CD4-positive, alpha-beta T cell treated with Interleukin-6 at 100 ng/mL for 8 hours (primary cell): ENCODE measurements at places on chromosomes 1 and 21.

DNA sequence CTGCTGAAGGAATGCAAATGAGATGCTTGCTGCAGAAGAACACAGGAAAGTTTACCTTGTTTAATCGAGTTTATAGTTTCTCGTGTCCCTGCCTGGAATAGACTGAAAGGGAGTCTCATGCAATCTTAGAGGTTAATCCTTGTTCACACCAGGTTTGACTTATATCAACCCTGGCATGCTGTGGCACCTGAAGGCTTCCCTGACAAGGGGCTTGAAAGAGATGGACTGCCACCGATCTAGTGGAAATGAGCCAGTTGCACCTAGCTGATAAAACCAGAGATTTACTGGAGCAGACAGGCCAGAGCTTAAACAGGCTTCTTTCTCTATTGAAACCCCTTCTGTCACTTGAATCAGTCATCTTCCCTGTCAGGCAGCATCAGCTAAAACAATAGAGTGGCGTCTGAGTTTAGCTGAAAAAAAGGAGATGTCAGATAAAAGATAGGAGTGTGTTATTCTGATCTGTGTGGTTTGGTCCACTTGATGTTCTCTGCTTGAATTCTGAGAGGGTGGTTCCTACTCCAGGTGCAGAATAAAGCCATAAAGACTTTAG is 349.7 kb downstream of the RWDD3 start:
- no peak for DNase-seq

DNA sequence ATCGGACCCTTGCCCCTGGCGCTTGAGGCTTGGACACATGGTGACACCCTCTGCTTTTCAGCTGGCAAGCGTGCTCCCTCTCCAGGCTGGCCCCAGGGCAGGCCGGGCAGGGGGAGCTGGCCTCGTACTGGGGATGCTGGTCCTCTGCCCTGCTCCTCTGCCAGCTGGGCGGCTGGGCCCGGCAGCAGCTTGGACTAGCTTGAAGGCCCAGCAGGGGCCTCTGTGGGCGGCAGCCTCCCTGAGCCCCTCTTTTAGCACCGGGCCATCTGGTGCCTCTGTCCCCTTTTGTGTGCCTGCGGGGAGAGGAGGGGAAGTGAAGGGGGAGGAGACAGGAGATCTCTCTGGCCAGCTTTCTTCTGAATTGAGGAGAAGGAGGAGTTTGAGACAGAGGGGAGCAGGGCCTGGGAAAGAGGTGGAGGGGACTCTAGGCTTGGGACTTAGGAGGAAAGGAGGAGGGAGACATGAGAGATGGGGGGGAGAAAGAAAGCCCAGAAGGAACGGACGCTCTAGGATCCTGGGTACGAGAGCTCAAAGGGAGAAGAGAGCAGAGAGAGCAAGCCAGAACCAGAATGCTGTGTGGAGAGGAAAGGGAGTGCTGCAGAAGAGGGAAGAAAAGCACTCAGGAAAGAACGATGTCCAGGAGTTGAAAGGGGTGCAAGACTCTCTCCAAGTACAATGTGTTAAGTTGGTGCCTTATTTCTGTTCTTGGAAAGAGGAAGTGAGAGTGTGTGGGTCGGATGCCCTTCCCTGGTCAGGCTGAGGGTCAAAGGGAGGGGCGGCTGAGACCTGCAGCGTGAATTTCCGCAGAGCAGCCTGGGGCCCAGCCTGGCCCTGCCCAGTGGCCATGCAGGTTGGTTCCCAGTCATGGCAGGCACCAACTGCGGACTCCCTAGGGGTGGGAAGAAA is 40.3 kb downstream of the IER5 start:
- DNase-seq: no peak

- no peak for DNase-seq
These were observed 68.5 kb downstream of the MAP3K21 start for GRCh38 chr1:233395863-233396646.

DNA sequence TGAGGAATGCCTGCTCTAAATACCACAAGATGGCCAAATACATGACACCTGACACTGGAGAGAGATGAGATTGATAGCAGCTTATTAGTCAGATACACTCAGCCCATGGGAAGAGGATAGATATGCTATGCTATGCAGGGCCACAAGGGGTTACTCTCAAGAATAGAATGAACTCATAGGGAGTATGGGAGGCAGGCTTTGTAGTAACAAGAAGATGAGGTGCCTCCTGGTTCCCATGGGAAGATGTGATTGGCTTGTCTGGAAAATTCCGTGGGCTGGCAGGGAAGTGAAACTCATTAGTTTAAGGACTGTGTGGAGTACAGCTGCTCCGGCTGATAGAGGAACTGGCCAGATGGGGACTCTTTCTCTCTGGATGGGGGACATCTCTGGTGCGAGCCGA is 16.5 kb downstream of the CCDC30 start:
- DNase-seq: no peak

- DNase-seq: no peak
These were observed 124.2 kb downstream of the MACF1 start for GRCh38 chr1:39328586-39329121.

- no peak for DNase-seq
These were observed 1.8 kb downstream of the SYTL1 start for GRCh38 chr1:27343639-27344025.

DNA sequence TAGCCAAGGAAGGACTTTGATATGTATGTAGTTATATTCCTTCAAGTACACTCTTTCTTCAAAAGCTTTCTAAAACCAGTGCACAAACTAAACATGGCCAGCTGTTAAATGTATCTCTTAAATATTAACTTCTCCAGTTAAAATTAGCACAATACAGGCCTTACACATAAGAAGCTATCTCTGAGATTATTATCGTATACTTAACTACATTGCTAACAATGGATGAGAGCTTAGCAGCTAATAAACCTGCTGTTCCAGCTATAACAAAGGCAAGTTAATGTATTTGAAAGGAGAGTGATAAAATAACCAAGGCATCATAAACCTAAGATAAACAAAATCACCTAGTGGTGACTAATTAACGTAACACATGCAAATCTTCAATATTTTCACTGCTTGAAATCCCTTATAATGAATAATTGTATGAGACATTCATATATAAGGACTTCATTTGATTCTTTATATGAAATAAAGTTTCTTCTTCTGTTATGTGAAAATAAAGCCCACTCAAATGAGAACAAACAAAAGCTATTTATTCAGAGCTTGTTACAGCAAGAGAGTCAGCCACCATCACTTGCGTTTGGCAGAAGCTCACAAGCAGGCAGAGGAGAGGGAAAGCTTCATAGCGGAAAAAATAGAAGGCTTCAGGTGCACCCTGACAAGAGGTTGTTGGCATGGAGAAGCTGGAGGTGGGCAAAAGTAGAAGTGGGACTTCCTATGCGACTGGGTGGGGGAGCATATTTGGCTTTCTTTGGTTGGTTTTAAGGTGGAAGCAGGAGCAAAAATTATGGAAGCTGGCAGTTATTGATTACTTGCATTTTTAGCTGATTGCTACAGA is 274.1 kb upstream of the CHRM3 start:
- DNase-seq: no peak

GRCh38 chr1:59265622-59266021 is 31.3 kb upstream of the FGGY start:
- DNase-seq: no peak

GRCh38 chr1:90339811-90340210 is 344.9 kb downstream of the ZNF326 start:
- no peak for DNase-seq

DNA sequence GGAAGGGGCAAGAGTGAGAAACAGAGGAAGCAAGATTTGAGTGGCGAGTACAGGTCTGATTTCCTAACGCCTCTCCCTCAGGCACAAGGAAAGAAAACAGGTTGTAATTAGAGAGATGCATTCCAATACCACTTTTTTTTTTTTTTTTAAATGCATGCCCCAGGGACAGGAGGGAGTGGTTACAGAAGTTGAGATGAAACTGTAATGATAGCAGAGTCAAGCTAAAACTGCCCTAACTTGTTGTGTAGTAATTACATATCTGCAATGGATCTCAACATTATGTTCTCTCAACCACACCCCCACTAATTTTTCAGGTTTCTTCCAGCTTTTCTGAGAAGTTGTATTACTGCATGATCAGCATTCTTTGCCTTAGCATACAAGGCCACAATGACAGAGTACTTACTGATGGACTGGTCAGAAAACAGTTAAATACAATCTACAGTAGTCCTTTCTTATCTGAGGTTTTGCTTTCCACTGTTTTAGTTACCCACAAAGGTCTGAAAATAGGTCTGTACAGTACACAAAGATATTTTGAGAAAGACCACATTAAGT is 5.5 kb downstream of the ETV3 start:
- DNase-seq: no peak

GRCh38 chr1:223102797-223103533 is 40.1 kb downstream of the TLR5 start:
- no peak for DNase-seq

GRCh38 chr1:21027805-21028204 is 148.9 kb downstream of the EIF4G3 start:
- no peak for DNase-seq

GRCh38 chr1:110944806-110945205 is 18.9 kb downstream of the LRIF1 start:
- no peak for DNase-seq

GRCh38 chr1:22794647-22795365 is 84.2 kb downstream of the EPHB2 start:
- no peak for DNase-seq

DNA sequence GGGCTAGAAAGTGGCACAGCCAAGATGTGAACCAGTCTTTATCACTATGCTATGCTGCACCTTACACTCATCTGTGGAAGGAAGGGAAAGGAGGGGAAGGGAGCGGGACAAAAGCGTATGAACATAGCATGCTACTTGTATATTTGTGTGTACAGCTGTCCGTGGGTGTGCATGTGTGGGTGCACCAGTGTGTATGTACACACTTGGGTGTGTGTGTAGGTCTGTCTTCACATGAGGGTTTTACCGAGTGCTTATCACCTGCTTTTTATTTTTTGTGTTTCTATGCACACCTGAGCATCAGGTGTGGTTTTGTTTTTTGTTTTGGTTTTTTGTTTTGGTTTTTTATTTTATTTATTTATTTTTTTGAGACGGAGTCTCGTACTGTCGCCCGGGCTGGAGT is 255.7 kb downstream of the RRAGC start:
- DNase-seq: no peak

- no peak for DNase-seq
These were observed 8.9 kb upstream of the APP start for GRCh38 chr21:26179501-26179900.

DNA sequence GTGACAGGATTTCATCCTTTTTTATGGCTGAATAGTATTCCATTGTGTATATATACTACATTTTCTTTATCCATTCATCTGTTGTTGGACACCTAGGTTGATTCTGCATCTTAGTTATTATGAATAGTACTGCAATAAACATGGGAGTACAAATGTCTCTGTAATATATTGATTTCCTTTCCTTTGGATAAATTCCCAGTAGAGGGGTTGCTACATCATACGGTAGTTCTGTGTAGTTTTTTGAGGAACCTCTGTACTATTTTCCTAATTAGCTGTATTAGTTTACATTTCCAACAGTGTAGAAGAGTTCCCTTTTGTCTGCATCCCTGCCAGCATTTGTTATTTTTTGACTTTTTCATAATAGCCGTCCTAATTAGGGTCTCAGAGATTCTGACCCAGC is 201.3 kb downstream of the GIPC2 start:
- DNase-seq: no peak

DNA sequence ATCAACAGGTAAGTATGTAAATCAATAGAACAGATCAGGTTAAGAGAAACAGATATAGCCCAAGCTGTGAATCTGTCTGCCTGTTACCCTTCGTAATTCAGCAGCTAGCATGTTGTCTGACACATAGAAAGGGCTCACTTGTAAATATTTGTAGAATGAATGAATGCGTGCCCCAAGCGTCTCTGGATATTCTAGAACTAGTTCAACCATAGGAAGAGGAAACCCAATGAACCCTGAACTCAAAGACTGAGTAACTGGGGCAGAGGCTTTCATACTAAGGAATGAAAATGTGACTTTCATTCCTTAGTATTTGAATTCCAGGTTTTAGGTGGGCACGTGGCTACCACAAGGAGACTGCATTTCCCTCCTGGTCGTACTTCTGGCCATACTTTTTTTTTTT is 60.1 kb upstream of the SMYD2 start:
- DNase-seq: no peak

- no peak for DNase-seq
These were observed at the start of gene MTMR11 for GRCh38 chr1:149936170-149936991. TSS of gene MTMR11 (minus strand) at chr1:149936879. CDS start at chr1:149936647, 232 bp downstream.

DNA sequence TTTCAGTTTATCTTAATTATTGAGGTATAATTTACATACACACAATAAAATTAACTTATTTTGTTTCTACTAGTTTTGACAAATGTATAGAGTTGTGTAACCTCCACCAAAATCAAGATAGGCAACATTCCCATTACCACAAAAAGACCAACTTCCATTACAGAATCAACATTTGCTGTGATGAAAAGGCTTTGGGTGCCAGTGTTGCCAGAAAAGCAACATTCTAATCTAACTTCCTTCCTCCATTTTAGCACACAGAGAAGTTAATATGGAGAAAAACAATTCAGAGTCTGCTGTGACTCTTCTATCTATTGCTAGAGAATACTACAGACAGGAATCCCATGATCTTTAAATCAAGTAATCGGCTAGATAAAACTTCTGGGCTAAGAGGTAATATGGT is 245.3 kb downstream of the RERE start:
- no peak for DNase-seq

- DNase-seq: no peak
These were observed 65.6 kb downstream of the HHAT start for GRCh38 chr1:210394281-210394821.

- no peak for DNase-seq
These were observed 35.6 kb downstream of the EGLN1 start for GRCh38 chr1:231386466-231386865.

GRCh38 chr21:33762803-33763581 is 120.7 kb downstream of the ITSN1 start:
- DNase-seq: no peak

- DNase-seq: no peak
These were observed 27.8 kb downstream of the WNT9A start for GRCh38 chr1:227919906-227920305.

- no peak for DNase-seq
These were observed 244.3 kb upstream of the ST6GALNAC5 start for GRCh38 chr1:76622774-76623528.

DNA sequence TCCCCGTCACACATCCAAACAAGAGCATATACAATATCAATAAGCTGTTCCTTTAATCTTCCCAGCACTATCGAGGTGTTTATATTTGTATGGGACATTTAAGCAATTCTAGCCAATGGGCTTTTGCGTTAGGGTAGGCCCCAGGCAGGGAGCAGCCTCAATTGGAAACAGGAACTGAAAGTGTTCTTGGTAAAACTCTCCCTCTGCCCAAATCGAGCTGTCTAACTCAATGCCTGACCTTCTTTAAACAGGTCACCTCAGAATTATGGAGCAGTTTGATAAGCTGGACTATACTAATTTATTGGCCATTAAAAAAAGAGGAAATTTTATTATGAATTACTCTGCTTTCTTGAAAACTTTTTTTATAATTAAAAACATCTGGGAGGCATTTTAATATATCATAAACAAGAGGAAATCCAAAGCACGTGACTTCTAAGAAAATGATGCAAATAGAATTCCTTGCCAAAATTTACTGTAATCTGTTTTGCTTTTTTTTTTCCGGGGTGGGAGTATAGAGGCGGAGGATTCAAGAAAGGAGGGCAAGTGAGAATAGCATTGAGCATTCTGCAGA is 498.1 kb downstream of the LMO4 start:
- no peak for DNase-seq
